Panc1 (cell line): ENCODE measurements at places on chromosomes 13 and 19. TPM values are rescaled to one million over a fixed set of nuclear protein-coding genes. Genes with fewer than 3 reads are reported as not detected.

- no peak for DNase-seq
- H3K27ac ChIP-seq: no peak overlapping the region
- H3K4me1 ChIP-seq: no peaks in the 10 kb centered on the region
- H3K4me3 ChIP-seq: no peak overlapping the region
- no peaks in the 10 kb centered on the region for H3K27me3 ChIP-seq
These were observed 28.9 kb upstream of the CYSLTR2 start for GRCh38 chr13:48624858-48625257.

GRCh38 chr19:10258080-10258710 lies 6.2 kb downstream of the MRPL4 start:
- H3K4me3 ChIP-seq: no peak overlapping the region
- no peaks in the 10 kb centered on the region for H3K27me3 ChIP-seq
- peaks cover 6% of the 10 kb centered on the region; the same call in 1 of the 2 replicates for H3K4me1 ChIP-seq
- no peak for DNase-seq
- H3K36me3 ChIP-seq: no peaks in the 10 kb centered on the region

DNA sequence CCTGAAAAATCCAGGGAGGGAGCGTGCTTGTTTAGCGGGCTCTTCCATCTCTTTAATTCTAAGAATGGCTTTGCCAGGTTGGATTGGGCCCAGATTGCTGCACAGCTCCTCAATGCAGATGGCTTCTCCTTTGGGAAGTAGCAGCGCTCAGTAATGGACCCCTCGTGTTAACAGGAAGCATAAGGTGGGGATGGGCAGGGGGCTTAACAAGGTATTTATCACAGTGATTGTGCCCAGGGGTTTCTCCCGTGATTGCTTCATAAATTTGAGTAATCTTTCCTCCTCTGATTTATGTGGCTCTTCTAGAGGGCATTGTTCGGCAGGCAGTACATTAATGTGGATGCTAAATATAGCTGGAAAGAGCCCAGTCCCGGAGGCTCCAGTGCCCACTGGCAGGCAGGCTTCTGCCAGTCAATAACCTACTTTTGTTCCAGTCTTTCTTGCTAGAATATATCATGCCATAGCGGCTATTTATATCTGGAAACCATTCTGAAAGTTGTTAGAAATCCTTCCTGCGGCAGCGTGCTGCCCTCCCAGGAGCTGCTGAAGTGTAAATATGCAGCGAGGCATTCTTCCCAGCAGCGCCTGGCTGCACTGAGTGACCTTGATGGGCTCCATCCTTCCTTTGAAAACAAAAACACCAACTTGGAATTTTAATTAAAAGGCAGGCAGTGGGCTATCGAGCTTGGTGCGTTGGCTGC lies 65.0 kb downstream of the FGF9 start:
- DNase-seq: no peak
- H3K36me3 ChIP-seq: no peaks in the 10 kb centered on the region
- no peaks in the 10 kb centered on the region for H3K4me1 ChIP-seq
- H3K27me3 ChIP-seq: no peaks in the 10 kb centered on the region

DNA sequence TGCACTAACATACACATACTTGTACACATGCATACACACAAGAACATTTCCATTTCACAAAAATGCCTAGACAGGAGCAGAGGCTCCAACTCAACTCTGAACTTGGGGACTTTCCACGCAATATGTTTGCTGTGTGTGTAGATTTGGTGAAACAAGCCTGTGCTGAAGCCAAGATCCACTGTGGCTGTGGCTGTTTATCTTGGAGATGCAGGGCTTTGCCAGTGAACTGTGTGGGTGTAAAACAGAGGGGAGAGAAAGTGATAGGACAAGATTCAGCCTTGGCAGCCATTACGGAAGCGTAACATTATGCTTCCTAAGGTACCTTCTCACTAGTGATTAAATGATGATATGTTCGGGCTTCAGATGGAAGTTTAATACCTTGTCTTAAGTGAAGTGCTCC lies 73.2 kb upstream of the MBNL2 start:
- H3K27me3 ChIP-seq: no peaks in the 10 kb centered on the region
- H3K4me1 ChIP-seq: peaks cover 8% of the 10 kb centered on the region; the same call in 1 of the 2 replicates
- H3K27ac ChIP-seq: peak overlapping the region; percentile 44; the same call in 1 of the 2 replicates
- no peaks in the 10 kb centered on the region for H3K36me3 ChIP-seq
- no peak for DNase-seq

- H3K36me3 ChIP-seq: no peaks in the 10 kb centered on the region
- no peaks in the 10 kb centered on the region for H3K4me1 ChIP-seq
- DNase-seq: no peak
- no peaks in the 10 kb centered on the region for H3K27me3 ChIP-seq
- H3K4me3 ChIP-seq: no peak overlapping the region
These were observed 12.3 kb upstream of the GGACT start for GRCh38 chr13:100600915-100601314.

DNA sequence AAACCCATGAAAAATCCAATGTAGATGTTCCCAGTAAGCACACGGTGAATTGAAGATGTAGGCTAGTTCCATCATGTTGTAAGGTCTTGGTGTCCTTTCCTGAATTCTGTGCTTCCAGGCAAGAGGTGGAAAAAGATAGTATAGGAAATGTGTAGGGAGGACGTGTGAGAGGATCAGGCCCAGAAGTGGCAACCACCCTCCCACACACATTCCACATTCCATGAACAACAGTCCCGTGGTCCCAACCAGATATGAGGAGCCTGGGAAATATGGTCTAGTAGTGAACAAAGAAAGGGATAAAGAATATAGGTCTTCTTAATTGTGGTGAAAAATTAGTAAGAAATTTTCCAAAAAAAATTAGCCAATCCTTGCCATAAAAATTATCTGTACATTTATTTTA lies 1254.2 kb upstream of the SLC10A2 start:
- H3K27me3 ChIP-seq: no peaks in the 10 kb centered on the region
- H3K4me1 ChIP-seq: no peaks in the 10 kb centered on the region
- H3K27ac ChIP-seq: no peak overlapping the region
- no peaks in the 10 kb centered on the region for H3K36me3 ChIP-seq

- H3K4me3 ChIP-seq: no peak overlapping the region
- no peaks in the 10 kb centered on the region for H3K36me3 ChIP-seq
- DNase-seq: no peak
- no peak overlapping the region for H3K27ac ChIP-seq
- no peaks in the 10 kb centered on the region for H3K27me3 ChIP-seq
These were observed 47.9 kb downstream of the MICU2 start for GRCh38 chr13:21556051-21556450.

GRCh38 chr13:112145551-112146360 lies 78.8 kb downstream of the SOX1 start:
- no peaks in the 10 kb centered on the region for H3K4me1 ChIP-seq
- H3K27ac ChIP-seq: no peak overlapping the region
- no peak overlapping the region for H3K4me3 ChIP-seq
- no peaks in the 10 kb centered on the region for H3K27me3 ChIP-seq
- H3K36me3 ChIP-seq: no peaks in the 10 kb centered on the region

DNA sequence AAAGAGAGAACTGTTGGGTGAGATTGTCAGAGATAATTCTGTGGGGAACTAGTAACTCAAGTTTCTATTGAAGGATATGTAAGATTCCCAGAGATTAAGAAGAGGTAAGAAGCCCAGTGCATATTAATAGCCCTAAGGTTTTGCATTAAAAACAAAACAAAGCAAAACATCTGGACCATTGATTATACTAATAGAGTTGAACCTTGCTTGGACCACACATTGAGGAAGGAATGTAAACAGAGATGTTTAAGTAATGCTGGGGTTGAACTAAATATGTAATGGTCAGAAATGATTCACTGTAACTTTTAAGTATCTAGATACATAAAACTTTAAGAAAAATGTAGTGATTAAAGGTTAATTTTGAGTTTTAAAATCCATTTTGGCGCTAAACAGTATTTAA lies 1770.0 kb downstream of the PCDH9 start:
- DNase-seq: no peak
- H3K27me3 ChIP-seq: no peaks in the 10 kb centered on the region

DNA sequence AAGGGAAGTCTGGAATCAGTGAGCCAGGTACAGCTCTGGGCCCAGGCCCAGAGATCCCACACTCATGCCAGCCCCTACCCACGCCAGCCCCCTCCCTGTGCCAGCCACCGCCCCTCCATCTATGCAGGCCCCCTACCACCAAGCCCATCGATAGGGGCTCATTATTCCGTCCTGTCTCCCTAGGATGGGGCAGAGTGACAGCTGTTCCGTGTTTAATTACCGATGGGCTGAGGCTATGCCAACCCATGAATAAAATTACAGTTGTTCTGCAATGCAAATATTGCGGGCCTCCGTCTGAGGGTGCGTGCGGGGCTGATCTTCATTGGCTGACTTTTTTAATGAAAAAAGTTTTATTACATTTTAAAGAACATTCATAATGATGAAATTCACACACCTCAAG lies 35.6 kb upstream of the PEPD start:
- no peaks in the 10 kb centered on the region for H3K4me1 ChIP-seq
- H3K4me3 ChIP-seq: no peak overlapping the region
- H3K27ac ChIP-seq: no peak overlapping the region
- no peaks in the 10 kb centered on the region for H3K27me3 ChIP-seq
- no peak for DNase-seq

- H3K27me3 ChIP-seq: no peaks in the 10 kb centered on the region
- H3K27ac ChIP-seq: no peak overlapping the region
- no peak overlapping the region for H3K4me3 ChIP-seq
- no peaks in the 10 kb centered on the region for H3K4me1 ChIP-seq
- no peak for DNase-seq
These were observed 391.9 kb downstream of the IRS2 start for GRCh38 chr13:109394311-109394988.

DNA sequence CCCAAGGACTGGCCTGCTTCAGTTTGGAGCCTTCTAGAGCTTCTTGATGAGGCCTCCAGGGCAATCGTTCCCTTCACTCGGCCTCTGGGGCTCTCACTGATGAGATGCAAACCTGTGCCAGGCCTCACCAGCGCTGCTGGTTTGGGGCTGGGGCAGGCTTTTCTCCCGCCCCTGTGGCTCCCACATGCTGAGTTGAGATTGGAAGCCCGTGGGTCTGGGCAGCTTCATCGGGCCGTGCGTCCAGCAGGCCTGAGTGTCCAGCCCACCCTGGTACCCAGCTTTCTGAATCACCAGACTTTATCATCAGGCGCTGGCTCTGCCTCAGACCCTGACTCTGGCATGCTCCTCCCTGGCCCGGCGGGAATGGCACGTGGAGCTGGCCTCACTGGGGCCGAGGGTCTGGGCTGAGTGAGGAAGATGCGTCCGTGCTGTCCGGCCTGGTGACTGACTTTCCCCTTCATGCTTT lies 4.3 kb downstream of the CALM3 start:
- peaks cover 5% of the 10 kb centered on the region for H3K36me3 ChIP-seq
- no peaks in the 10 kb centered on the region for H3K27me3 ChIP-seq

- no peaks in the 10 kb centered on the region for H3K4me1 ChIP-seq
- H3K36me3 ChIP-seq: no peaks in the 10 kb centered on the region
- H3K27ac ChIP-seq: no peak overlapping the region
- H3K4me3 ChIP-seq: no peak overlapping the region
These were observed 380.0 kb downstream of the KLF12 start for GRCh38 chr13:73754241-73754640.

DNA sequence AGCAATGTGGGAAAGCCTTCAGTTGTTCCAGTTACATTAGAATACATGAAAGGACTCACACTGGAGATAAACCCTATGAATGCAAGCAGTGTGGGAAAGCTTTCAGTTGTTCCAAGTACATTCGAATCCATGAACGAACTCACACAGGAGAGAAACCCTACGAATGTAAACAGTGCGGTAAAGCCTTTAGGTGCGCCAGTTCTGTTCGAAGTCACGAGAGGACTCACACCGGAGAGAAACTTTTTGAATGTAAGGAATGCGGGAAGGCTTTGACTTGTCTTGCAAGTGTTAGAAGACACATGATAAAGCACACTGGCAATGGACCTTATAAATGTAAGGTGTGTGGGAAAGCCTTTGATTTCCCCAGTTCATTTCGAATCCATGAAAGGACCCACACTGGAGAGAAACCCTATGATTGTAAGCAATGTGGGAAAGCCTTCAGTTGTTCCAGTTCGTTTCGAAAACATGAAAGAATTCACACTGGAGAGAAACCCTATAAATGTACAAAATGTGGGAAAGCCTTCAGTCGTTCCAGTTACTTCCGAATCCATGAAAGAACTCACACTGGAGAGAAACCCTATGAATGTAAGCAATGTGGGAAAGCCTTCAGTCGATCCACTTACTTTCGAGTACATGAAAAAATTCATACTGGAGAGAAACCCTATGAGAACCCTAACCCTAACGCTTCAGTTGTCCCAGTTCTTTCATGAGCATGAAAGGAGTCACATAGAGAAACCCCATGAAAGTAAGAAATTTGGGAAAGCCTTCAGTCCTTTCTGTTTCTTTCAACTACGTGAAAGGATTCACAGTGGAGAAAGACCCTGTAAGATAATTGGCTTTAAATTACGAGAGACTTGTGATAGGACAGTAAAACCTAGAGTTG lies 20.1 kb downstream of the ZNF627 start:
- peaks cover 14% of the 10 kb centered on the region for H3K36me3 ChIP-seq
- H3K4me1 ChIP-seq: no peaks in the 10 kb centered on the region
- DNase-seq: no peak
- H3K27ac ChIP-seq: no peak overlapping the region

GRCh38 chr13:89832827-89833226 lies 1514.7 kb upstream of the MIR17HG start:
- no peak for DNase-seq
- no peaks in the 10 kb centered on the region for H3K27me3 ChIP-seq
- H3K36me3 ChIP-seq: no peaks in the 10 kb centered on the region
- H3K4me3 ChIP-seq: no peak overlapping the region
- H3K27ac ChIP-seq: no peak overlapping the region
- H3K4me1 ChIP-seq: no peaks in the 10 kb centered on the region

DNA sequence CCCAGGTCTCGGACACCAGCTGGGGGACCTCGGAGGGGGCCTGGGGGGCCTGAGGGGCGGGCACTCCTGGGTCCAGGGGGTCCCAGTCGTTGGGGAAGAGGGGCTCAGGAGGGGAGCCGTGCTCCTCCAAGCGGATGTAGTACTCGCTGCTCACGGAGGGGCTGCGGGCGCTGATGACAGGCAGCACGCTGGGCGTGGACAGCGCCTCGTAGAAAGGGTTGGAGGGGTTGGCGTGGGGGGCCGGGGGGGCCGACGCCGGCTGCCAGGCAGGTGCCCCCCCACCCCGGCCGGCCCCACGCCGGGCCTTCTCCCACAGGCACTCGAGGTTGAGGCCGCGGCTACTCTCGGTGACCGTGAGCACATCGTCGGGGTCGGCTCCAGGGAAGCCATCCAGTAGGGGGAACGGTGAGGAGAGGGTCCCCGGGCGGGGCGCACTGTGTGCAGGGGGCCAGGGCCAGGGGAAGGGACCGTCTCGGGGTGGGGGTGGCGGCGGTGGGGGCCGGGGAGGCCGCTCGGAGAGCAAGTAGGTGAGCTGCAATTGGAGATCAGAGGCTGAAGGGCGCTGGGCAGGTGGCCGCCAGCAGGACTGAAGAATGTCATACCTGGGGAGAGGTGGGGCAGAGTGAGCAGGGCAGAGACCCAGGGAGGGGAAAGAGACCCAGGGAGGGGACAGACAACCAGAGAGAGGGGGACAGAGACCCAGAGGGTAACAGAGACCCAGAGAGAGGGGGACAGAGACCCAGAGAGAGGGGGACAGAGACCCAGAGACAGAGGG lies 12.1 kb downstream of the LMTK3 start:
- no peak overlapping the region for H3K27ac ChIP-seq
- H3K27me3 ChIP-seq: no peaks in the 10 kb centered on the region
- DNase-seq: no peak
- H3K4me3 ChIP-seq: no peak overlapping the region

GRCh38 chr13:45185286-45185685 lies 15.6 kb downstream of the KCTD4 start:
- no peaks in the 10 kb centered on the region for H3K27me3 ChIP-seq
- no peak overlapping the region for H3K4me3 ChIP-seq
- H3K27ac ChIP-seq: no peak overlapping the region
- no peaks in the 10 kb centered on the region for H3K36me3 ChIP-seq

The S1PR5 gene
- total RNA-seq: 3.4 TPM

The PRR36 gene
- total RNA-seq: 3.7 TPM

The ZNF98 gene
- total RNA-seq: not detected

The PSG3 gene
- not detected for total RNA-seq

The CEBPA gene
- 1.6 TPM for total RNA-seq

The KDELR1 gene
- total RNA-seq: 111 TPM
